ENCODE measurements at places on chromosomes 6 and 20.
A peak's percentile ranks its signal among the peaks of the same experiment; 100 is the strongest.

DNA sequence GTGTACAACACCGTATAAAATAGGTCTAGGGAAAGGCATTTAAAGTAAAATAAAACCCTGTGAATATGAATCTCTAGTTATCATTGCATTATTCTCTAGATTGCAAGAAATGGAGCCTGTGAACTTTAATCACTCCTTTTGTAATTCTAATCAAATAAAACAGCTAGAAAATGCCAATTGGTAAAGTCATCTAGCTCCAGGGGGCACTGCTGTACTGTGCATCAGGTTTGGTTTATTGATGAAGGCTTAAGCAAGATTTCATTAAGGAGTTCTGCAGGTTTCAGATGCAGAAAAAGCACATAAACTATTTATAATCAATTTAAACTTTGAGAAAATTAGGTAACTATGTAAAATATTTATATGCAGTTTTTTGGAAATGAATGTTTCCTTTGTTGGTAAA lies 645.0 kb downstream of the PHF3 start:
- no peak for DNase-seq

- DNase-seq = no peak
Observed at GRCh38 chr6:123794799-123795198, 8.9 kb upstream of the NKAIN2 start.

DNA sequence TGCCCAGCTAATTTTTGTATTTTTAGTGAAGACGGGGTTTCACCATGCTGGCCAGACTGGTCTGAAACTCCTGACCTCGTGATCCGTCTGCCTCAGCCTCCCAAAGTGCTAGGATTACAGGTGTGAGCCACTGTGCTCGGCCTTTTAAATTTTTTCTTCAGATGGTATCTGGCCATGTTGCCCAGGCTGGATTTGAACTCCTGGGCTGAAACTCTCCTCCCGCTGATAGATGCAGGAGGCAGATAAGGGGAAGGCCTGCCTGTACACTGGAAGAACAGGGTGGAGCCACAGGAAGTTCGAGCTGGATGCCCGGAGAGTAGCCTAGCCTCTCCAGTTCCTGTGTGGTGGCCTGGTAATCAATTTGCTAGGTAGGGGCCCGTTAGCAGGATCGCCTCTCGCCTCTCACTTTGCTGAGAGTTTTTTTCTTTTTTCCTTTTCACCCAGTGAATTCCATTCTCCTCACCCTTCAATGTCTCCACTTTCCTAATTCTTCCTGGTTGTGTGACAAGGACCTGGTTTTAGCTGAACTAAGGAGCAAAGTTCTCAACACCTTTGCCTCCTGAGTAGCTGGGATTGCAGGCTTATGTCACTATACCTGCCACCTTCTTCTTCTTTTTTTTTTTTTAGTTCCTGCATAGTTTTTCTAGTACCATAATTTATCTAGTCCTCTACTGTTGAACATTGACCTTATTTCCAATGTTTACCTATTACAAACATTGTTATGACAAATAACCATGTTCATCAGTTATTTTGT lies 19.4 kb upstream of the ITCH start:
- DNase-seq = no peak

DNA sequence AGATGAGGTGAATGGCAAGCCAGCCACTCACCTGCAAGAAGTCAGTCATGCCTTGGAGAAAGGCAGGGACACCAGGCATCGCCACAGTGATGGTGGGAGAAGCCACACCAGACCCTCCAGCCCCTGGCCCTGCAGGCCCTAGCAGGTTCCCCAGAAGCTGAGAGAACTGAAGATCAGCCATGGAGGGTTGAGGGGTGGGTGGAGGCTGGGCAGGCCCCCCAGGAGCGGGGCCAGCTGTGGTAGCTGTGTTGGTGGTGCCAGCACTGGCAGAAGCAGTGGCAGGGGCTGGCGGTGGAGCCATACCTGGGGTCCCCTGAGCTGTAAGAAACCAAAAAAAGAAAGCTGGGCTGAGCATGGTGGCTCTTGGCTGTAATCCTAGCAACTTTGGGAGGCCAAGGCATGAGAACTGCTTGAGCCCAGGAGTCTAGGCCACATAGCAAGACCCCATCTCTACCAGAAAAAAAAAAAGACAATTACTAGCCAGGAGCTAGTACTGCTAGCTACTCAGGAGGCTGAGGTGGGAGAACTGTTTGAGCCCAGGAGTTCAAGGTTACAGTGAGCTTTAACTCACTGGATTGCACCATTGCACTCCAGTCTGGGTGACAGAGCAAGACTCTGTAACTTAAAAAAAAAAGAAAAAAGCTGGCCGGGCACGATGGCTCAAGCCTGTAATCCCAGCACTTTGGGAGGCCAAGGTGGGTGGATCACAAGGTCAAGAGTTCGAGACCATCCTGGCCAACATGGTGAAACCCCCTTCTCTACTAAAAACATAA lies 9.5 kb downstream of the BAG6 start:
- no peak for DNase-seq

DNA sequence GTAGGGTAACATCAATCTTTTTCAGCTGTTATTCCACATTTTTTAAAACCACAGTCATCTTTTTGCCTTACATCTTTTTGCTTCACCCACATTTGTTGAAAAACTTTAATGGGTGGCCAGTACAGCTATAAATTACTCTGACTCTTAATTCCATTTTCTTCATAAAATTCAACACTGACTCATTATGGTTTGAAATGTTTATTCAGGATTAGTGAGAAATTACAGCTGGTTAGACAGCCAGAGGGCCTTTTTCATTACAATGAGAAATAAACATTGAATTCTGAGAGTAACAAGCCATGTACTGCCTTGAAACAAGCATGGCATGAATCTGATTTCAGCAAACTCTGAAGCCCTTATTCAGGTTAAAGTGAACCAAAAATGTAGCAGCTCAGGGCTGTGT lies 19.5 kb downstream of the NDUFAF4 start:
- no peak for DNase-seq

DNA sequence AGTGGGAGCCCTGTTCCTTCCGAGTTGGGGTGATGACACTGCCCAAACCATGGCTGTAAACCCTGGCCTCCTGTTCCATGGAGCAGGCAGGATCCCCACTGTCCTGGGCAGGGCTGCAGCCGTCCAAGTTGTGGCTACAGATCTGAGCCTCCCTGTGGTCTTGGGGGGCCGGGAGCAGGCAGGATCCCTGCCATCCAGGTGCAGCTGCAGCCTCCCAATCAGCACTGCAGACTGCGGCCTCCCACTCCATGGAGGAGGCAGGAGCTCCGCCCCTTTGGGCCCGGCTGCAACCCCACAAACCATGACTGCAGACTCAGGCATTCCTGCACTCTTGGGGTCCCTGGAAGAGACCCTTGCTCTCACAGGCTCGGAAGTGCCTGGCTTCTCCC lies 872.1 kb upstream of the GJE1 start:
- DNase-seq = no peak

- no peak for DNase-seq
Observed at GRCh38 chr6:165987483-165988301, 180.0 kb downstream of the TBXT start.

GRCh38 chr6:24974182-24975171 lies 38.7 kb upstream of the RIPOR2 start:
- no peak for DNase-seq

- DNase-seq = no peak
Observed at GRCh38 chr6:37758234-37758633, 60.6 kb upstream of the MDGA1 start.

DNA sequence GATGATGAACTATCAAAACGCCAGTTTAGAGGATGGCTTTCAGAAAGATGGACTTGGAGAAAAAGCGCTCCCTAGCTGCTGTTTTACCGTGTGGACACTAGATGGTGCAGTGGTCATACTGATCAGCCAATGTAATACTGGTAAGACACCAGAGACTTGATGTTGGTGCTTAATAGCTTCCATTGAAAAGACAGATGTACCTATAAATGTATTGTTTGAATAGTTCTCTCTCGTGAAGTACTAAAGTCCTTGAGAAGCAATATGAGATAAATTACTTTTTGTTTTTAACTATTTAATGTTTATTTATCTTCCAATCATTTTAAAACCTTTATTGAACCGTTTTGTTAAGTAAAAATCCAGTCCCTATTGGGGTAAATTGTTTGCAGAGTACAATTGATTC lies 63.9 kb upstream of the FUCA2 start:
- DNase-seq = peak; percentile 47

- DNase-seq = no peak
Observed at GRCh38 chr20:46423342-46423741, 16.9 kb upstream of the ELMO2 start.

GRCh38 chr6:334536-335510 lies 42.5 kb downstream of the DUSP22 start:
- DNase-seq = no peak

- DNase-seq = peak; percentile 30
Observed at GRCh38 chr6:72218125-72218524, 331.8 kb downstream of the RIMS1 start.

- no peak for DNase-seq
Observed at GRCh38 chr6:95169775-95170174, 407.6 kb upstream of the MANEA start.
